Activated CD4-positive, alpha-beta T cell treated with anti-CD3 and anti-CD28 coated beads, Interleukin-2, amount 10 ng/mL, durations not matched to agents 24 days and 14 days (primary cell): ENCODE measurements at places on chromosomes 4 and X. TPM values are rescaled to one million over a fixed set of nuclear protein-coding genes. Genes with fewer than 3 reads are reported as not detected.

GRCh38 chrX:8033175-8033574 lies 106.0 kb upstream of the PNPLA4 start:
- DNase-seq = no peak
- H3K4me1 ChIP-seq = peaks cover 6% of the 10 kb centered on the region
- no peak overlapping the region for H3K27ac ChIP-seq
- H3K36me3 ChIP-seq = no peaks in the 10 kb centered on the region
- H3K27me3 ChIP-seq = no peaks in the 10 kb centered on the region

DNA sequence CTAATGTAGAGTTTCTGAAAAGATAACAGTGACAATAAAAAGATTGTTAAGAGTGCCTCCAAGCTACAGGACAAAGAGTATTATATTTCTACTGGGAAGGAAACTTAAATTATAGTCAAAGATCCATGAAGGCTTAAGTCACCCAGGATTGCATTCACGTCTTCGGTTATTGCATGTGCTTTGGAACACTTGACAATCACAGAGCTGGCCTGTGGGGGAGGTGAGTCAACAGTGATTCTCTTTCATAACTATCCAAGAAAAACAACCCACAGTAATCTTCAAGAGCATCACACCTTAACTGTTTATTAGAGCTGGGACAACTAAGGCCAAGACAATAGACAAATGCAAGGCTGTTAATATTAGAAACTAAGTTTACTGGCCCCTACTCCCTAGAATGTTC lies 40.3 kb downstream of the PDGFC start:
- H3K4me1 ChIP-seq = no peaks in the 10 kb centered on the region
- no peaks in the 10 kb centered on the region for H3K36me3 ChIP-seq
- no peak overlapping the region for H3K27ac ChIP-seq

UGT2A1 gene
- not detected in 2 replicates for total RNA-seq

- H3K27me3 ChIP-seq = peaks cover 62% of the 10 kb centered on the region
- peaks cover 7% of the 10 kb centered on the region for H3K4me1 ChIP-seq
- H3K27ac ChIP-seq = no peak overlapping the region
These were observed 2.5 kb downstream of the ARSJ start for GRCh38 chr4:113976741-113977525.

DNA sequence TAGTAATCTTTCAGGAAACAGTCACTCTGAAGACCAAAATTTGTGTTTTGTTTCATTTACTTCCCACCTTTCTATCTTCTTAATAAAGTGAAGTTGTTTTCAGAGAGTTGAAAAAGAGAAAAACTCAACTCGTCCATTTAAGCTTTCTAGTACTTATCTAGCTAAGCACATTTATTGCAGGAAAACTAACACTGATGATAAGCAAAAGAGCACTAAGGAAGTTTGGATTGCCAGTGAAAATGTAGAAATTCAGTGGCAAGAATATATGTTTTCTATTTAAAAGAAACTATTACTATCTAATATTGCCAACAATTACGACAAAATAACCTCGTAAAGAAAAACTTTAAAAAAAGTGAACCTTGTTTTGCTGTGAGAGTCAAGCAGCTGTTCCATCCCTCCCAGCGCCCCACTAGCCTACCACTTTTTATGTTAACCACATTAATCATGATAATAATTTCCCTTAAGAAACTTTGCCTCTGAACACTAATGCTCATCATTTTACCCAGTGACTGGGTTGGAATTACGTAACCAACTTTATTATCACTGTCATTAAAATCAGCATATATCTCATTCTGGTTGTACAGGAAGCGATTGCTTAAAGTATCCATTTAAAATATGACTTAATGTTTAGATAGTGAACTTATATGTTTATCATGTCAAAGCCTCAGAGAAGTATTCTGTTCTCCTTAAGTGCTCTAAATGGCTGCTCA lies 24.8 kb downstream of the SPRY1 start:
- no peaks in the 10 kb centered on the region for H3K27me3 ChIP-seq
- peaks cover 67% of the 10 kb centered on the region for H3K4me1 ChIP-seq
- peak overlapping the region; percentile 45 for H3K4me3 ChIP-seq
- DNase-seq = peak; percentile 47

UGT2B11 gene
- not detected in 2 replicates for total RNA-seq

GRCh38 chr4:54547299-54548097 lies 110.3 kb upstream of the KIT start:
- H3K4me1 ChIP-seq = peaks cover 4% of the 10 kb centered on the region
- no peaks in the 10 kb centered on the region for H3K36me3 ChIP-seq
- H3K27ac ChIP-seq = peak overlapping the region; percentile 86
- DNase-seq = peak; percentile 65
- H3K27me3 ChIP-seq = no peaks in the 10 kb centered on the region
- H3K4me3 ChIP-seq = peak overlapping the region; percentile 36

SLC6A14 gene
- not detected in 2 replicates for total RNA-seq

- H3K27me3 ChIP-seq = peaks cover 39% of the 10 kb centered on the region
- H3K4me3 ChIP-seq = peak overlapping the region; percentile 32
- H3K4me1 ChIP-seq = no peaks in the 10 kb centered on the region
These were observed 637 bp downstream of the AR start for GRCh38 chrX:67544281-67545035.

GABRE gene
- not detected in 2 replicates for total RNA-seq

SPANXN4 gene
- not detected in 2 replicates for total RNA-seq

DNA sequence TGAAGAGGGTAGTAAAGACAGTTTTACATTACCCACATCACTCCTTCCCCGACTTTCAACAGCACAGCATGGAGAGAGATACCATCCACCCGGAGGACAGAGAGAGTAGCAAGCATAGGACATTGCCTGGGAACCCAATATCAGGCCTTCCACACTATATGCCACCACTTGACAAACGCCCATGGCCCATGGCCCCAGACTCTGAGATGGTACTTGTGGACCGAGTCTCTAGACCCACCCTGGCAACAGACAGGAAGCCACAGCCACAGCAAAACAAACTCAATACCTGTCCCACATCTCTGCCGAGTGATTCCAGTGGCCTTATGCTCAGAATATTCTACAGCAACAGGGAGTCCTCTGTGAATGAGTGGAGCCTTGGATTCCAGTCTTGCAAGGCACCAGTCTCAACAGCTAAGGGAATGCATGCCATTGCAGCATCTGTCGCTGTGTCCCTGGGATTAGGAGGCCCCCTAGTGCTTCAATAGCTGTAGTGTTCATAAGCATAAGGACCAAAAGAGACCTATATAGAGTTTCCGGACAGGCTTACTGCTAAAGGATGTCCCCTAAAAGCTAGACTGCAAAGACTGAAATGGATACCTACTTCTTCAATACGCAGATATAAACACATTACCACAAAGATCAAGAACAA lies 14.7 kb upstream of the CT55 start:
- H3K27ac ChIP-seq = no peak overlapping the region
- H3K36me3 ChIP-seq = no peaks in the 10 kb centered on the region
- H3K4me3 ChIP-seq = no peak overlapping the region
- peaks cover 30% of the 10 kb centered on the region for H3K27me3 ChIP-seq

GRCh38 chr4:58515226-58515625 lies 1405.0 kb upstream of the IGFBP7 start:
- H3K36me3 ChIP-seq = no peaks in the 10 kb centered on the region
- H3K27me3 ChIP-seq = no peaks in the 10 kb centered on the region
- H3K27ac ChIP-seq = no peak overlapping the region
- no peak overlapping the region for H3K4me3 ChIP-seq

DNA sequence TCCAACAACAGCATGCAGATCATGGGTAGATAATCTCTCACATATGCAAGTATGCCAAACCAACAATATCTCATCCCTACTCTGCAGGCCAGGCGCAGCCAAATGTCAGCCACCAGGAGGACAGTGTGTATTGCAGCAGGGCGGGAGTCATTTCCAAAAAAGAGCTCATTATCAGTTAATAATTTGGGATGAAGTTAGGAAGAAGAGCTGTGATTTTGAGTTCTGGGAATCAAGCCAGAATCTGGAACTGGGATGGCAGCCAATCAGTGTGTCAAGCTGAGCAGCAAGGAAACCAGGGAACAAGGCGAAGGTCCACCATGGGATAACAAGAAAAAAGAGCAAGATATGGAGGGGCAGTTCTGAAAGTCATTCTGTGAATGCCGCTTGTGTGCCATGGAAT lies 88.2 kb upstream of the CAMK2D start:
- DNase-seq = no peak
- no peak overlapping the region for H3K27ac ChIP-seq
- no peaks in the 10 kb centered on the region for H3K36me3 ChIP-seq
- no peak overlapping the region for H3K4me3 ChIP-seq

REELD1 gene
- not detected in 2 replicates for total RNA-seq

DNA sequence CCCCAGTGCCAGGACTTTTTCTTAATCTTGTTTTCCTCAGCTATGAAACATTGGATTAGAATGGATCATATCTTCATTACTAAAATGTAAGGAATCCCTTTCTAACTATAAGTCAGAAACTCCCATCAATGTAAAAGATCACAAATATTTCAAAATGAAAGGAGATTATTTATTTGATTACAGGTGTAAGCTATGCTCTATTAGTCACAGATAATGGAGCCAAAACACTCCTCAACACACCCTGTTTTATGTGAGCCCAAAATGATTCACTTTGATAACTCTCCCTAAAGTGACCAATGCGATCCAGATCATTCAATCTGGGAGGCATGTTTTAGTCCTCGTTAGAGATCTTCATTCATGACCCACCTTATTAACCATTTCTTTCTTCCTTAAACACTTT lies 566.7 kb upstream of the TENM3 start:
- no peak for DNase-seq
- H3K27me3 ChIP-seq = no peaks in the 10 kb centered on the region
- H3K4me1 ChIP-seq = no peaks in the 10 kb centered on the region
- H3K4me3 ChIP-seq = no peak overlapping the region
- no peaks in the 10 kb centered on the region for H3K36me3 ChIP-seq

XAGE1A gene
- not detected in 2 replicates for total RNA-seq

DNA sequence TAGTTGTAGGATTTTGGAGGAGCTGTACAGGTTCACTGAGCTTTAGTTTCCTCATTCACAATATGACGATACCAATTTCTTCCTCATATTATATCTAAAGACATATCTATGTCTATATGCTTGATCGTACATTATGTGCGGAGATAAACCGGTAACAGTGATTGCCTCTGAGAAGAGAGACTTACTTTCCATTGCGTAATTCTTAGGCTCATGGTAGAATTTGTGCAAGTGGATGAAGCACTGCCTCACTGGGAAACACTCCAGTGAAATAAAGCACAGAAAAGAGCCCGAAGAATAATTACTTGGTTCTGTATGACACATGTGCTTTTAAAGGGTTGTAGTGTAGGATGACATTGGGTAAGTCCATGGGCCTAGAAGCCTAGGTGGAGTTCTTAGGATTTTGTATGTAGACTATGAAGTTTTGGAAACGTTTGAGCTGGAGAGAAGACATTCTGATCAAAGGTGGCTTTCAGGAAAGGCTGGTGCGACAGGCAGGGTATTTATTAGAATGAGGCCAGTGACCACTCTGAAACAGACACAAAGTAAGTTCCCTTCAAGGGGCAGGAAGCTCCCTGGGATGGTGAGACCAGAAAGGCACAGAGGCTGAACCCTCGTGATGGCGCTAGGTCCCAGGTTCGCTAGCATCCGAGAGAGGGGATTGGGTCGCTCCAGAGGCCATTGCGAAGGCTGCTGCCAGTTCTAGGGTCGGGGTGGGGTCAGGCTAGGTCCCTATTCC lies 649 bp upstream of the VBP1 start:
- peak overlapping the region; percentile 90 for H3K27ac ChIP-seq
- DNase-seq = no peak
- H3K36me3 ChIP-seq = peaks cover 3% of the 10 kb centered on the region

GRCh38 chrX:11944501-11944900 lies 186.5 kb downstream of the MSL3 start:
- no peaks in the 10 kb centered on the region for H3K36me3 ChIP-seq
- DNase-seq = no peak
- H3K4me3 ChIP-seq = no peak overlapping the region
- no peaks in the 10 kb centered on the region for H3K4me1 ChIP-seq
- no peak overlapping the region for H3K27ac ChIP-seq
- no peaks in the 10 kb centered on the region for H3K27me3 ChIP-seq

- no peaks in the 10 kb centered on the region for H3K36me3 ChIP-seq
- DNase-seq = no peak
- no peak overlapping the region for H3K27ac ChIP-seq
- H3K4me3 ChIP-seq = no peak overlapping the region
These were observed 24.4 kb downstream of the TRIM2 start for GRCh38 chr4:153228512-153229140.

PAGE1 gene
- not detected in 2 replicates for total RNA-seq

DNA sequence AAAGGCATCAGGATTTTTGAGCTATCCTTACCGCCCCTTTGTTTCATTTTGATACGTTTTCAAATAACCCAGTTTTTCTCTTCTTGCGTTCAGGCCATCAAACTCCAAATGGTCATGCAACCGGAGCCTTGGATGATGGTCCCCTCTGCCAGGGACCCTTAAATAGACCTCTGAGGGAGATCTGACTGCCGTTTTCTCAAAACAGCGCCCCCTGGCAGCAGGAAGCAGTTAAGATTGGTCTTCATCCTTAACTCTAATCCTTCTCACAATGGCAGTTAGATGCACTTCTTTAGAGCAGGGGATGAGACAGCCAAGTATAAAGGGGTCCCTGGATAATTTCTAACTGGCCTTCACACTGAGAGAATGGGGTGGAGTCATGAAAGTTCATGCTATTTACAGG lies 525.0 kb upstream of the SPANXN1 start:
- H3K27ac ChIP-seq = no peak overlapping the region
- H3K4me1 ChIP-seq = no peaks in the 10 kb centered on the region
- DNase-seq = no peak
- H3K36me3 ChIP-seq = no peaks in the 10 kb centered on the region
- H3K4me3 ChIP-seq = no peak overlapping the region
- no peaks in the 10 kb centered on the region for H3K27me3 ChIP-seq

RHOH gene
- total RNA-seq = 98.1 and 107 TPM in 2 replicates

DNA sequence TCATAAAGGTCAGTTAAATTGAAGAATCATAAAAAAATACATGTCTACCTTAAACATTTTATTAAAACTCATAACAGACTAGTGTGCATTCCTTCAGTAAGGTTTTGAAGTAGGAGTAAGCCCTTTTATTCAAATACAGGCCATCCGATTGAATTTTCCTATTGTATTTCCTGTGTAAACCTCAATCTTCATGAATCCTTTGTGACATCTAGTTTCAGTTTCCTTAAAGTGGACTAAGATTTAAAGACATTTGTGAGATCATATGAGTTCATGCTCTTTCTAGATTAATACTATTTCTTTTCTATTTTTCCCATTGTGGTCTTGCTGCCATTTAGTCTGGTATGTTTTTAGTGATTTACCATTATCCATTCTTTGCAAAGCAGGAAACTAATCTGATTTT lies 644.7 kb upstream of the BOD1L1 start:
- no peaks in the 10 kb centered on the region for H3K36me3 ChIP-seq
- no peak overlapping the region for H3K27ac ChIP-seq
- no peak for DNase-seq
- no peaks in the 10 kb centered on the region for H3K27me3 ChIP-seq
